Kidney (tissue), 22 donors: ENCODE measurements at places on chromosomes 13 and 19. TPM values are rescaled to one million over a fixed set of nuclear protein-coding genes. Genes with fewer than 3 reads are reported as not detected.

The OR10H1 gene
- total RNA-seq = 0.09 TPM

The ZNF844 gene
- 28.1 TPM for total RNA-seq

The THSD8 gene
- 3.2 TPM for total RNA-seq

The SIAH3 gene
- total RNA-seq = 0.03 TPM

The PTGIR gene
- 10.1 TPM for total RNA-seq

The FUT2 gene
- 5.8 TPM for total RNA-seq
